ENCODE measurements at places on chromosomes 7 and 10.

DNA sequence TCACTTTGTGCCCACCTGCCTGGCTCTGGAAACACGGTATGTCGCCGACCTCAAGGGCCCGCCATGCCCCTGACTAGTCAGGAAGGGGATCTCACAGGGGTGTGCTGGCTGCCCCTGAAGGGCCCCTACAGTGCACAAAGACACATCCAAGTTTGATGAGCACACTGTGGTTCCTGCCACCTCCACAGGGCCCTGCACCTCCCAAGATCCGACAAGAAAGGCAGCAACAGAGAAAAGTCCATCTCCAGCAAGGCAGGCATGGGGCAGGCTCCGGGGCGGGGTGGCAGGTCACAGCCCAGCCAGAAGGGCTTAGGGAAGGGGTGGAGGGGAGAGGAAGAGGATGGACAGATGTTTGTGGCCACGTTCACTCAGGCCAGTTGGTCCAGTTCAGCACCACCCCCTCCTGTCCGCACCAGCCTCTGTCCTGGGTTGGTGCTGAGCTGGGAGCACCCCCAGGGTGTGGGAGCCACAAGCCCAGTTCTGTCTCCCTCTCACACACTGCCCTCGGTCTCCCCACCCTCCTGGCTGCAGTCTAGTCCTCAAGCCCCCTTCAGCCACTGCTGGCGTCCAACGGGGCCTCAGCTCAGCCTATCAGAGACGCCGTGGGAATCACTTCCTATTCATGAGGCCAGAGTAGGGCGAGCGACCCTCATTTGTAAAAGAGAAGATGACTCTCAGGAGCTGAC, 11.5 kb downstream of the DRGX start:
- DNase-seq, result no peak

GRCh38 chr7:27116031-27116961, 13.8 kb upstream of the HOXA2 start:
- no peak for DNase-seq

GRCh38 chr7:45898222-45898621, 9.9 kb downstream of the IGFBP1 start:
- DNase-seq, result no peak

GRCh38 chr10:46995234-46995633, 84.0 kb downstream of the PTPN20 start:
- DNase-seq, result no peak

DNA sequence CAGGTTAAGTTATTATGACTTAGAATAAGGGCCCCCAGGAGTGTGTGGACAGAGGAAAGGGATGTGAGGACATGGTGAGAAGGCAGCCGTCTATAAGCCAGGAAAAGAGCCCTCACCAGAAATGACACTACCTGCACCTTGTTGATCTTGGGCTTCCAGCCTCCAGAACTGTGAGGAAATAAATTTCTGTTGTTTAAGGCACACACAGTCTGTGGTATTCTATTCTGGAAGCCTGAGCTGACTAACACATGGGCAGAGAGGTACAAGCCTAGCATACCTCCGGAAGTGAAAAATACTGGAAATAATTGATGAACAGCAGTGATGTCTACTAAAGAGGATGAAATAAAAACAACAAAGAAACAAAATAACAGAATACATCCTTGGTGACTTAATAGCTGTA, 46.1 kb upstream of the GRB10 start:
- DNase-seq, result no peak

DNA sequence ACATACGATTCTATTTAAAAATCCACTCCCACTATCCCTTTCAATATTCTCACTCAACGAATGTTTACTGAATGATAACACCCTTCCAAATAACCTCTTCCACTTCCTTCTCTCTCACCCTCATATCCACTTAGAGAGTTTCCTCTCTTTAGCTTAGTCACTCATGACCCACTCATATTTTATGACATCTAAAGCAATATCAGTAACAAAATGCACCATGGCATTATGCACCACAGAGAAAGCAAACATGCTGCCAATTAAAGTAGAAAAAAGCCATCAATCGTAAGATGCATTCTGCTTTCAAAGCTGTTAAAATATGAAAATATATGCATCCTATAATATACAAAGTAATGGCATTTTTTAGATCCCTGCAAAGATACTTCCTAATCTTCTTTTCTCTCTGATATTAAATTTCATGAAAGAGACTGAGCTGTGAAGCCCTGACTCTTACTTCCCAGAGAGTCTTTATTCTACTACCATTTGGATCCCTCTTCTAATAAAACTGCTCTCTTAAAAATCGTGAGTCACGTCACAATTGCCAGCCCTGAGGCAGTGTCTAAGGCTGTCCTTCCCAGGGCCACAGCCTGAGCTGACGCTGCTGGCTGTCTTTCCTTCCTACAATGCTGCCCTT, 283.0 kb upstream of the KLF6 start:
- peak; percentile 46 for DNase-seq

- DNase-seq, result no peak
Observed at GRCh38 chr10:117536866-117537435, 5.6 kb upstream of the EMX2 start.

GRCh38 chr10:86439544-86439943, 72.9 kb upstream of the GRID1 start:
- DNase-seq, result peak; percentile 67

DNA sequence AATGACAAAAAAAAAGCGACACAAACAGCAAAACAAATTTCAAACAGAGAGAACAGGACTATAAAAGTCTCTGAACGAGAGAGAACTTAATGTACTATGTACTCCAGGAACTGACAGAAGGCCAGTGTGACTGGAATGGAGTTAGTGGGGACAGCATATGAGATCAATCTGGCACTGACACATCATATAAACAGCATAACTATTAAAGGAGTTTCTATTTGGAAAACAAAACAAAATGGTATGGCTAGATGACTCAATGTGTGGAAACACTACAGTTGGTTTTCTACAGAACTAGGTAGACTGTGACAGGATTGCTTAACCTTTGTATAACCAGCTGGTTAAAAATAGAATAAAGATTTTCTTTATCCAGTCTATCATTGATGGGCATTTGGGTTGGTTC, 232.9 kb upstream of the KAT6B start:
- DNase-seq, result peak; percentile 71

- no peak for DNase-seq
Observed at GRCh38 chr10:2469802-2470201, 597.5 kb upstream of the PFKP start.

GRCh38 chr10:56481521-56482091, 120.5 kb upstream of the ZWINT start:
- no peak for DNase-seq

DNA sequence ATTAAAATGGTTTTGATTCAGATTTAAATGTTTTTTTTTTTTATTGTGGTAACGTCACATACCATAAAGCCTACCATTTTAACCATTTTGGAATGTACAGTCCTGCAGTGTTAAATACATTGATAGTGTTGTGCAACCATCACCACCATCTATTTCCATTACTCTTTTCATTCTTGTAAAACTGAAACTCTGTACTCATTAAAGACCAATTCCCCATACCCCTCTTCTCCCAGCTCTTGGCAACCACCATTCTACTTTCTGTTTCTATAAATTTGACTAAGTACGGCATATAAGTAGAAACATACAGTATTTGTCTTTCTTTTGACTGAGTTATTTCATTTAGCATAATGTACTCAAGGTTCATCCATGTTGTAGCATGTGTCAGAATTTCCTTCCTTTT, 96.2 kb downstream of the EXOC4 start:
- DNase-seq, result no peak

DNA sequence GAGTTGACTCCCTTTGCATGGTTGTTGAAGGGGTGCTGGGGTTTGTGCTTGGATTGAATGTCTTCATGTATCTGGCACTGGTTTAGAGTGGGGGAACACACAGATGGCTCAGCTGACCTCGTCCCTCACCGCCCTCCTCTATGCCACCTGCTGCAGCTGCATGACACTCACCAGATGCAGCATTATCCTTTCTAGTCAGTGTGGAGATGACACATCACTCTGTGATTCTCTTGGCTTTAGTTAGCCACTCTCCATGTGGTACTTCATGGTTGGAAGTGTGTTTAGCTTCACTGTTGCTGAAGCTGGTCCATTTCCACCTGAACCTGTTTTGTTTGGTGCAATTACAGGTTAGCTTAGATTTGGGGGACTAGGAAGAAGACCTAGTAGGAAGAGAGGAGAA, 56.3 kb upstream of the BMPER start:
- DNase-seq, result peak; percentile 34

GRCh38 chr10:61888744-61889143, 12.8 kb upstream of the ARID5B start:
- DNase-seq, result peak; percentile 70

DNA sequence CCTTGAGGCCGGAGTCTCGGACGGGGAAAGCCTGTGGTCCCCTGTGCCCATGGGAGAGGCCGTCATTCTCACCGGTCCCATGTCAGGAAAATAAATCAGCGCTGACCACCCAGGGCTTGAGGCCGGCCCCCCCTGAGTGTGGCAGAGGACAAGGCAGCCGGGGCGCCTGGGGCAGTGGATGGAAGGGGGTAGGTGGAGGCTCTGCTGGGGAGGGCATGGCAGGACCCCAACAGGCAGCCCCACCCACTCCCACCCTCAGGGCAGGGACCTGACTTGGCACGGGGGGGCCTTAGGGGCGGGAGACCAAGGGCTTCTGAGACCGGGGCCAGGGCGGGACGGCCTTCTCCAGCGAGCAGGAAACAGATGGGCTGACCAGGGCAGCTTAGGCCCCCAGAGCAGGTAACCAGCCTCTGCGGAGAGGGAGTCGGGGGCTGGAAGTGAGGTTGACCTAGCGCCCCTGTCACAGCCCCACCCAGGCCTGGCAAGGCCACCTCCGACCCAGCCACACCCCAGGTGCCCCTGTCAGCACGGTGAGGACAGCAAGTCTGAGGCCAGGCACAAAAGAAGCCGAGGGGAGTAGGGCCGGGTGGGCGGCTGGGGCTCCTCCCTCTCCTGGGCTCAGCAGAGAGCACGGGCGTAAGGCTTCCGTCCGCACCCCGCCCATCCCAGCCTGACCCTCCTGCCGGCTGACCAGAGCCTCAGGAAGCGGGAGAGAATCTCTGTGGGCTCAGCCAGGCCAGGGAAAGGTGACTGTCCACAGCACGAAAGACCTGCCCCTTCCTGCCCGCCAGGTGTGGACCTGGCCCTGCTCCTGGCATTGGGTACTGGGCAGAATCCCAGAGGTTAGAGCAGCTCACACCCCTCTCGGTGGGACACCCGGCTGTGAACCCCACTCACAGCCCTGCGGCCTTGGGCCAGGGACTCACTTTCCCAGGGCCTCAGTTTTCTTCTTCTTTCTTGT, 87.4 kb downstream of the FOXL3 start:
- no peak for DNase-seq

GRCh38 chr7:102860351-102860811, 52.4 kb upstream of the LRRC17 start:
- peak; percentile 44 for DNase-seq

- peak; percentile 98 for DNase-seq
Observed at GRCh38 chr10:63707254-63707910, 186.2 kb downstream of the REEP3 start.

GRCh38 chr10:102473445-102474331, 22.3 kb upstream of the C10orf95 start:
- no peak for DNase-seq

DNA sequence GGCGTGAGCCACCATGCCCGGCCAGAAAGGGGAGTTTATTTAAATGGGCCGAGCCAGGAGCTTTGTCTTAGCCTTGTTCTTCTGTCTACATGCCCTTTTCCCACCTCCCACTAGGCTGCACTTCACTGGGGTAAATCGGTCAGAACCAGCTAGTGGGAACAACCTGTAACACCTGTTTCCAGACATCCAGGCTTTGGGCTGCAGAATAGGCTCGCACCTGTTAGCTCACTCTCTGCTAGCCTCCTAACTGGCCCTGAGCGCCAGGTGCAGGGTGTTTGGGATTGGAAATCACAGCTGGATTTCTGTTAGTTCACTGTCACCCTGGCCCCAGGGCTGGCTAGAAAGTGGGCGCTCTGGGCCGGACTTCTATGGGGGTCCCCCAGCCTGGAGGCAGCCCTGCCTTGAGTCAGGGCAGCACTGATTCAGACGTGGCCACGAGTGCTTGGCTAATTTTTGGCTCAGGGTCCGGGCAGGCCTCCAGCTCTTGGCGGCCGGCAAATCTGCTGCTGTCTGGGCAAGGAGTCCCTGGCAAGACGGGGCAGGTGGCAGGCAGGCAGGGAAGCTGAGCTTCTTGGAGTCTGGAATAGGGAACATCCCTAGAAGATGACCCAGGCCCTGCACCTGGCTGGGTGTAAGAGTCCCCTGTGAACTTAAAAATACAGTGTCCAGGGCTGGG, 48.6 kb downstream of the GTF2IRD1 start:
- DNase-seq, result peak; percentile 45

DNA sequence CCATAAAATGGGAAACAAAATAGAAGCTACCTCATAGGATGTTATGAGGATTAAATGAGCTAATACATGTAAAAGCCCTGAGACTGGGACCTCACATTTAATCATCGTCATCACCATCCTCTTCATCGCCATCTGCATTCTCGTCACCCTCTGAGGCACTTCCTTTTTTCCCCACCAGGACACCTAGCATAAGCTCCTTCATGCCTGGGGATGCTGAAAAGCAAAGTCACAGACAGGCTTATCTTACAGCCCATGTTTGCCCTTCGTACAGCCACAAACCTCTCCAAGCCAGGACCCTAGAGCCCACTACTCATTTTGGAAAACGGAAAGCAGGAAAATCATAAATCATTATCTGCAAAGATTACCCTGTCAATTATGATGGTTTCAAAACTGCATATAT, 249.6 kb downstream of the GPAM start:
- DNase-seq, result no peak

- DNase-seq, result peak; percentile 49
Observed at GRCh38 chr10:79081353-79082034, 12.7 kb downstream of the ZMIZ1 start.

GRCh38 chr10:110174816-110175215, 32.6 kb upstream of the MXI1 start:
- no peak for DNase-seq

GRCh38 chr10:123133541-123134342, 2.0 kb upstream of the HMX3 start:
- no peak for DNase-seq

- no peak for DNase-seq
Observed at GRCh38 chr7:18491871-18492270, 3.7 kb upstream of the HDAC9 start.

DNA sequence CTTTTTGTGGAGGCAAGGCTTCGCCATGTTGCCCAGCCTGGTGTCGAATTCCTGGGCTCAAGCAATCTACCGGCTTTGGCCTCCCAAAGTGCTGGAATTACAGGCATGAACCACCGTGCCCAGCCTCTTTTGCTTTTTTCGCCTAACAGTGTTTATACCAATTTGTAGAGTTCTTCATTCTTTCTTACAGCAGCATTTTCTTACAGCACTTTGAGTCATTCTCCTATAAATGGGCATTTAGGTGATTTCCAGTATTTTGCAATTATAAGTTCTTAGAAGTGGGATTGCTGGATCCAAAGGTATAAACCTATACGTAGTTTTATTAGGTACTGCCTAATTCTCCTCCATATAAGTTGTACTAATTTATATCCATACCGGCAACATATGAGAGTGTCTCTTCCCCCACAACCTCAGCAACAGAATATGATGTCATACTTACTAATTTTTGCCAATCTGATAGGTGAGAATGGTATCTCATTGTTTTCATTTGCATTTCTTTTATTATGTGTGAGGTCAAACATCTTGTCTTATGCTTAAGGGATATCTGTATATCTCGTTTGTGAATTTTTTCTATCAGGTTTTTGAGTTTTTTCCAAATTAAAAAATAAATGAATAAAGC, 39.1 kb downstream of the SUFU start:
- peak; percentile 40 for DNase-seq
